Sigmoid colon (tissue), 7 donors: ENCODE measurements at places on chromosomes 6 and 20.

GRCh38 chr6:41162687-41163418 is at the start of gene TREM2:
Gene TREM2 (minus strand): TSS chr6:41163116. CDS start chr6:41163082, 34 bp downstream.
- no peak for DNase-seq

- no peak for DNase-seq
Observed at GRCh38 chr6:782141-782540, 89.2 kb upstream of the EXOC2 start.

GRCh38 chr6:85775883-85776282 is 133.2 kb upstream of the SYNCRIP start:
- DNase-seq, result no peak

DNA sequence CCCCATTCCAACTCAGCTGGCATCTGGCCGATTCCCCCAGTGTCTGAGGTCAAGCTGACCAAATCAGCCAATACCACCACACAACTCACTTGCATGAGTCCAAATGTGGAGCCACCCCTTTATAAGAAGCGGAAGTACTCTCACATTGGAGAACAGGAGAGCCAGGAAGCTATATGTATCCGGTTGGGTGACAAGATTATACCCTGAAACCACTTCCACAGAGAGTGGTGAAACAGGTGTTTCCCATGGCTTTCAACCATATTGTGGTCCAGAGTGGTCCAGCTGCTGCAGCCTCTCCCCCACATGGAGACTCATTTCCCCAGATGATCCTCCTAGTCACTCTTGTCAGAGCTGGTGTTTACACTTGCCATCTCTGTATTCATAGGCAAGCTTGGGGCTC is 24.0 kb upstream of the SERINC1 start:
- DNase-seq, result no peak

- DNase-seq, result no peak
Observed at GRCh38 chr6:140677781-140678528, 1303.5 kb upstream of the CITED2 start.
